Mesenchymal stem cell (in vitro differentiated cells and primary cell): ENCODE measurements at places on chromosomes 3 and 15.
A peak's percentile ranks its signal among the peaks of the same experiment; 100 is the strongest.

DNA sequence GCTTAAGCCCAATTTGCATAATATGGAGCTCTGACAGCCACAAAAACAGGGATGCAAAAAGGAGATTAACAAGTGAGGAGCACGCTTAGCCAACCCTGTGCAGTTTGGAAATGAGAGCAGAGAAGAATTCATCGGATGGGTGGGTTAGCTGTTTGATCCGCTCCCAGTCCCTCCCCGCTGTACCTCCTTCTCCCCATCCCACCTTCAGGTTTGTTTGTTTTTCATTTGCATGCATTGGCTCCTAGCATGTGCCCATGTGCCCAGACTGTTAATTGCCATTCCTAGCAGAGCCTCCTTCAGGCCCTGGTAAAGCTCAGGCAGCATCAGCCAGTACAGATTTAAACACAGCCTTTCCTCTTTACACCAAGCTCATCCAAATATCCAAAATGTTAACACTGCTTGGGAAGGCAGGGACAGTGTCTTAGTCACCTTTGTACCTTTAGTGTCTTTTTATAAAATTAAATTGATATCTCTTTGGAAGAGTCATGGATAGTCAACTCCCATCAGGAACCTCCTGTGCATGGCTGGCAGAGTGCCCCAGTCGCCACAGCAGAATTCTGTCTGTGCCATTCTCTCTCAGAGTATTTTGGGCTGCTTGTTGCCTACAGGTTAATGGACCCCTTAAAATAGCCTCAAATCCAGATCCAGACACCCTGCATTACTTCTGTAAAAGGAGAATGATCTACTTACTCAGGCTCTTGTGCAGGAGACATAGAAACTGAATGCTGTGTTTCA is 244.2 kb downstream of the LSAMP start:
- H3K36me3 ChIP-seq, result no peaks in the 10 kb centered on the region
- DNase-seq, result no peak
- H3K27me3 ChIP-seq, result no peaks in the 10 kb centered on the region
- no peak overlapping the region for H3K4me3 ChIP-seq
- peaks cover 5% of the 10 kb centered on the region for H3K4me1 ChIP-seq

GRCh38 chr15:66780973-66781718 is 79.1 kb downstream of the SMAD6 start:
- H3K36me3 ChIP-seq, result peaks cover 8% of the 10 kb centered on the region
- no peak for DNase-seq
- H3K27me3 ChIP-seq, result no peaks in the 10 kb centered on the region
- H3K4me3 ChIP-seq, result no peak overlapping the region
- peaks cover 63% of the 10 kb centered on the region for H3K4me1 ChIP-seq
- no peak overlapping the region for H3K27ac ChIP-seq

DNA sequence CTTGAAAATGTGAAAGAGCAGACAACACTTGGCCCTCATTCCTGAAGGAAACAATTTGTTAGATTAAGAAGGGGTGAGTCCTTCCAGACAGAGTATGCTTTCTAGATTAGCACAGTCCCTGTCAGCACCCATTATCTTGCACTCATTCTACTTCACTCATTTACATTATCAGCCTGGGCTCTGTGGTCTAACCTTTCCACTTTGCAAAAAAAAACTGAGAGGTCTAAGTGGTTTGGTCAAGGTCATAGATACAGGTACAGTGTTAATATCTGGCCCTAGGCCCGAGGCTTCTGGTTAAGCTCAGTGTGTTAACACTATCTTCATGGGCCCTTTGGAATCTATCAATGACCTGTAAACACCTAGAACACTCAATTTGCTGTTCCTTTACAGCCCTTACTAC is 123.4 kb upstream of the LRRN1 start:
- no peak overlapping the region for H3K27ac ChIP-seq
- H3K27me3 ChIP-seq, result no peaks in the 10 kb centered on the region
- H3K4me3 ChIP-seq, result no peak overlapping the region
- no peak for DNase-seq

DNA sequence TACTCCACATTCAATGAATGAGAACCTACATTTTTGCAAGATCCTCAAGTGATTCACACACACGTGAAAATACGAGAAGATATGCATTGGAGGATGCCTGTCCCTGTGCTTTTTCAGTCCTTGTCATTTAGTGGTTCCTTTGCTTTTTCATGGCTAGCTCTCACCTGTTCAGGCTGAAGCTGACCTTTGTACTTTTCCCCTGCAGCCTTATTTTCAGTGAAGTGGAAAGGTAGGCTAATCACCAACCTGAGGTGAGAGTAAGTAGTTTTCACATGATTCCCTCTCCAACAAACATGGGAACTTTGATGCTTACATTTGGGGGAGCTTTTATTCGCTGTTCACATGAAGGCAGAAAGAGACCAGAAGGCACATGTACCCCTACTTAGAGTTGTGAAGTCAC is 8.3 kb downstream of the ITPR1 start:
- H3K4me3 ChIP-seq, result no peak overlapping the region
- no peaks in the 10 kb centered on the region for H3K36me3 ChIP-seq
- no peaks in the 10 kb centered on the region for H3K4me1 ChIP-seq
- DNase-seq, result no peak
- H3K27ac ChIP-seq, result no peak overlapping the region

DNA sequence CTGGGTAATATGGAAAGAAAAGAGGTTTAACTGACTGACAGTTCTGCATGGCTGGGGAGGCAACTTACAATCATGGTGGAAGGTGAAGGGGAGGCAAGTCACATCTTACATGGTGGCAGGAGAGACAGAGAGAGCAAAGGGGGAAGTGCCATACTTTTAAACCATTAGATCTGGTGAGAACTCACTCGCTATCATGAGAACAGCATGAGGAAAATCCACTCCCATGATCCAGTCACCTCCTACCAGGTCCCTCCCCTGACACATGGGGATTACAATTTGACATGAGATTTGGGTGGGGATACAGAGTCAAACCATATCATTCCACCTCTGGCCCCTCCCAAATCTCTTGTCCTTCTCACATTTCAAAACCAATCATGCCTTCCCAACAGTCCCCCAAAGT is 16.0 kb upstream of the ACOX2 start:
- no peaks in the 10 kb centered on the region for H3K36me3 ChIP-seq
- DNase-seq, result no peak
- H3K27ac ChIP-seq, result no peak overlapping the region
- no peak overlapping the region for H3K4me3 ChIP-seq
- H3K27me3 ChIP-seq, result no peaks in the 10 kb centered on the region
- H3K4me1 ChIP-seq, result no peaks in the 10 kb centered on the region

DNA sequence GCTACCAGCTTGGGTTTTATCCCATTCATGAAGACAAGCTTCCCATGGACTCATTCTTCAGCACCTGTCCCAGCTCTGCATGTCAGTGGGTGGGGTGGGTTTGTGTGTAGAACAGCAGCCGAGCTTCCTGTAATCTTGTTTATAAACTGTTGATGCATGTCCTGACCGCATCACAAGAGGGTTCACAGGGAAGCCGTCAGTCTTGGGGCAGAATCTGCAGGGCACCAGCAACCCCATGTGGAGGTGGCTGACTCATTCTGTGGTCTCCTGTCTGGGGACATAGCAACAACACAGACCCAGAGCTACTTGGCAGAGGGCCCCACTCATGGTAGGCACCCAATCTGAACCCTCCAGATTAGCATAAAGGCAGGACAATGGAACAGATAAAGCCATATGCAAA is 35.6 kb downstream of the DAPK2 start:
- DNase-seq, result peak; percentile 90
- H3K27ac ChIP-seq, result no peak overlapping the region
- H3K4me3 ChIP-seq, result no peak overlapping the region
- peaks cover 15% of the 10 kb centered on the region for H3K4me1 ChIP-seq
